ENCODE measurements at places on chromosomes 1 and 21.

DNA sequence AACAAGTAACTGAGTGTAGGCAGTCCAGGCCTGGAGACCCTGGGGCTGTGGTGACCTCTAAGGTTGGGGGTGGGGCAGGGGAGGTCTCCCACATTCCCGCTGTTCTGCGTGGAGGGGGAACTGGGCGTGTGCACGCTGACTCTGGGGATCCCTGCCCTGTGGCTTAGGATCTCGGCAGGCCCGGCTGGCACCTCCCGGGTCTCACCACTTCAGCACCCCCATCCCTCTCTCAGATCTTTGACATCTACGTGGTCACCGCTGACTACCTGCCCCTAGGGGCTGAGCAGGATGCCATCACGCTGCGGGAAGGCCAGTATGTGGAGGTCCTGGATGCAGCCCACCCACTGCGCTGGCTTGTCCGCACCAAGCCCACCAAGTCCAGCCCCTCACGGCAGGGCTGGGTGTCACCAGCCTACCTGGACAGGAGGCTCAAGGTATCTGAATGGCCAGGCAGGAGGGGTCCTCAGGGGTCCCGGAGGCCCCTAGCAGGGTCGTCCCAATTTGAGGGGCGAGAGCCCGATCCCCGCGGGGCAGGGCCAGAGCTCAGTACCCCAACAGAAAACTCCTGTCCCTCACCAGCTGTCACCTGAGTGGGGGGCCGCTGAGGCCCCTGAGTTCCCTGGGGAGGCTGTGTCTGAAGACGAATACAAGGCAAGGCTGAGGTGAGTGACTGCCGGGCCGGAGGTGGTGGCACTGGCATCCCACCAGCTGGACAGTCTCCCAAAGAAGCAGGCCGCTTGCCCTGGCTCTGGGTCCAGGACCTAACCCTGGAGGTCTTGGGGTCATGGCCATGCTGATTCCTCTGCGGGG, 68.7 kb downstream of the TRIM11 start:
- peak; percentile 13 for DNase-seq

GRCh38 chr1:160315359-160315758, 27.7 kb downstream of the COPA start:
- no peak for DNase-seq

DNA sequence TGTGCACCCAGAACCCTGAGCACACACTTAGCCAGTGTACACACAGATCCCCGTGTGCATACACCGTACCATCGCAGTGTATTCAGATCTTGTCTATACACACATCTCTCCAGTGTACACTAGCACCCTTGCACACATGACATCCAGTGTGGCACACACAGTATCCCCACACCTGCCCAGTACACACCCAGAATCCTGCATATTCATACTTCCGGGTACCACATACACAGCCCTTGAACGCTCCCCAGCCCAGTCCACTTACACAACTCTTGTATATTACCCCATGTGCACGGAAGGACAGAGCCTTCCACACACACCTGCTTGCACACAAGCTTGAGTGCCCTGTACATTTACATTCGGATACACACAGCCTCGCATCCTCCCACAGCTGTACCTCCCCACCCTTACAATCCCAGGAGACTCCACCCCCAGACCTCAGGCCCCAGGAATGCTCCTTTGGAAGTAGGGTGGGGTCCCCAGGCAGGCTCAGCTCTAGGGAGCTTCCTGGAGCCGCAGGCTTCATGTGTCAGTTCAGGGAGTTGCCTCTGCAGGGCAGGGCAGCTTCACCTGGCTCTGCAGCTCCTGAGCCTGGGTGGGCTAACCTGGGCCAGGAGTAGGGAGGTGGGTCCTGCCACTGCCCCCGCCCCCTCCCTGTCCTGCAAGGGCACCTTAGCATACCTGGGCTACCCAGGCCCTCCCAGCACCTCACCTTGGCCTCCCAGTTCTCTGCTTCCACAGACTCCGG, 46.2 kb downstream of the AHDC1 start:
- no peak for DNase-seq

- DNase-seq, result no peak
Observed at GRCh38 chr1:226104671-226105121, 42.2 kb downstream of the H3-3A start.

- no peak for DNase-seq
Observed at GRCh38 chr1:166988974-166989515, at the start of gene MAEL. Gene MAEL, plus strand, starts transcription at chr1:166989280. Its CDS starts 73 bp downstream, at chr1:166989353.

DNA sequence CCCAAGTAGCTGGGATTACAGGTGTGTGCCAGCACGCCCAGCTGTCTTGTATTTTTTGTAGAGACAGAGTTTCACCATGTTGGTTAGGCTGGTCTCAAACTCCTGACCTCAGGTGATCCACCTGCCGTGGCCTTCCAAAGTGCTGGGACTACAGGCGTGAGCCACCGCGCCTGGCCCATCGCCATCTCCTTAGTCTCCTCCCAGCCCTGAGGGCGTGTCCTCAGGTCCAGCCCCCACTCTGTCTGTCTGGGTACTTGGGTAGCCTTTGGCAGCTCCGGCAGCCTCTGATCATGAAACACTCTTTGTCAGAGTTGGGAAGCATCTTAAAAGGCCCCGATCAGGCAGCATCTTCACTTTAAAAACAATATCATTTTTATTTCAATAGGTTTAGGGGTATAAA, 90.3 kb upstream of the DISP3 start:
- DNase-seq, result no peak

- DNase-seq, result no peak
Observed at GRCh38 chr21:17334484-17334883, 178.4 kb upstream of the CXADR start.

- DNase-seq, result no peak
Observed at GRCh38 chr21:33991133-33991532, 75.5 kb upstream of the ATP5PO start.

DNA sequence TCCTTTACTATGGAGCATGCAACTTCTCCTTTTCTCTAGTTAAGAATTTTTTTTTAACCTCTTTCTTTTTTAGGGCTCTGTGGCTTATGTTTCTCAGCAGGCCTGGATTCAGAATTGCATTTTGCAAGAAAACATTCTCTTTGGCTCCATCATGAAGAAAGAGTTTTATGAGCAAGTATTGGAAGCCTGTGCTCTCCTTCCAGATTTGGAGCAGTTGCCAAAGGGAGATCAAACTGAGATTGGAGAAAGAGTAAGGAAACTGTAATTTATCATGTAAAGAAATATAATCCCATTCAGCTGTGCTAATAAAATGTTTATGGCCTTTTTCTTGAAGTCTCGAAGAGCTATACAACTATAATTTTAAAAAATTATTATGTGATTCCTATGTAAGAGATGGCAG, 70.1 kb downstream of the HSPA13 start:
- DNase-seq, result no peak

DNA sequence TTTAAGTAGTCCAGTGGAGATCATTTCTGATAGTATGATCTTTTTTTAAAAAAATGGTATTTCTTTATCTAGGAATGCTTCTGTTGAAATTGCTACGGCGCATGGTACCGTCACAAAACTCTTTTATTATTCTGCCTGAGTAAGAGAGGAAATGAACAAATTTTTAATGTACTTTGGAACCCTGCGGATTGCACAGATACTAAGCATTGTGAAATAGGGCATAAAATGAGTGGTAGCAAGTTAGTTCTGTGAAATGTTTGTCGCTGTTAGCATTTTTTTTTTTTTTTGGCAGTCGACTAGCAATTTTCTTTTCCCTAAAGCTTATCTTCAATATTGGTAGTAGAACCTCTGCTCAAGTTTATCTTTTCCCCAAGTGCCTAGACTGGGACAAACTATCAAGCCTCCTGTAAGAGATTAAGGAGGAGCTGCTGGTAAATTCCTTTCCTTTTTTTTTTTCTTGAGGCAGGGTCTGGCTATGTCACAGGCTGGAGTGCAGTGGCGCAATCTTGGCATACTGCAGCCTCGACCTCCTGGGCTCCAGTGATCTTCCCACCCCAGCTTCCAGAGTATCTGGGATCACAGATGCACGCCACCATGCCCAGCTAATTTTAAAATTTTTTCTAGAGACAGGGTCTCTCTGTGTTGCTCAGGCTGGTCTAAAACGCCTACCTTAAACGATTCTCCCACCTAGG, 2.2 kb downstream of the ITSN1 start:
- DNase-seq, result no peak

DNA sequence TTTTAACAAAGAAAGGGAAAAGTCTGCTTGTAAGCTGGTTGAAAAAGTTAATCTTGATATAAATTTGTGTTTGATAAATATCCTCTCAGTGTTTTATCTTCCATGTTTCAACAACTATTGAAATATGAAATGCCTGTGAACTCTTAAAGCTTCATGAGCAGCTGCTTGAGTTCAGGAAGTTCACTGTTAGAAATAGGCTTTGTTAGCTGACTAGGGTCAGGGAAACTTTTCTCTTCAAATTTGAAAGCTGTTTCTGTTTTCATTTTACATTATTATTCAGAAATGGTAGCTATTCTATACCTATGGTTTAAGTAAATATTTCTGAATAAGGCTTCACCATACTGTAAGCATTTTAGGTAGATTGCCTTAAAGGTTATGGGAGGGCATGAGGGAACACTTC, 191.7 kb downstream of the HS2ST1 start:
- DNase-seq, result no peak

DNA sequence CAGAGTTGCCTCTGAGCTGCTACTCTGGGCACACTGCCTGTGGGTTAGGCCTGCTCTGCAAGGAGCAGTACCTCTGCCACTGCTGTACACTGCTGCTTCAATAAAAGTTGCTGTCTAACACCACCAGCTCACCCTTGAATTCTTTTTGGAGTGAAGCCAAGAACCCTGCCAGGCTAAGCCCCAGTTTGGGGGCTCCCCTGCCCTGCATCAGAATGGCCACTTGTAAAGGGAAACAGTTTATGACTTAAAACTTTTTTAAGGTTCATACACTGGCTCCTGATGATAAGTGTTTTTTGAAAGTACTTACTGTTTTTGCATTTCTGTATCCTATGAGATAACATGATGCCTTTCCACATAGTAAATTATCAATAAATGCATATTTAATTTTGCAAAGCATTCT, 310.0 kb downstream of the LMO4 start:
- no peak for DNase-seq

DNA sequence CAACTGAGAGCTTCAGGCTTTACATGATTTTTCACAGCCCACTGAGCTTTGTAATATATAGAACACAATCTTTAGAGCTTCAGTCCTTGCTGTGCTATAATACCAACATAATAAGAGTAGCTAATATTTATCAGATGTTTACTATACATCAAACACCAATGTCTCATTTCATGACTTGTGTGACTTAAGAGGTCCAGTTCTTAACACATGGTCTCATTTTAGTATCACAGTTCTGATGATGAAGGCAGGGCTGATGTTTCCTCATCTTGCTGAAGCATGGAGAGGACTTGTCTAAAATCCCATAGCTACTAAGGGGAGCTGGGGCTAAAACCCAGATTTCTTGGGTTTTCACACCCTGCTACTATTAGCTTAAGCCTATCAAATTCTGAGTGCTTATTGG, 5.5 kb downstream of the MTR start:
- no peak for DNase-seq

DNA sequence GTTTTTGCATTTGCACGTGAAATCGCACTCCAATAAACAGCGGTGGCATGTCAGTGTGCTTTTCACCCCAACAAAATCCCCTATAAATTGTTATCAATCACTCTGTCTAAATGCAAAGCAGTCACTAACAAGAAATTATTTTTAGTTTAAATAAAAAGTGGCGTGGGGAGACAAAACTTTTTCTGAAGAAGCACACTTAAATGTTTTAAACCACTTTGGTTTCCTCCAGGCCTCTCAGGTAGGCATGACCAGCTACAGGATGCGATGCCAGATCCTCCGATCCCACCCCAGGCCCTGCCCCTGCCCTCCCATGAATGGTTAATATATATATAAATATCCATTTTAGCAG, 3.6 kb downstream of the FMO1 start:
- DNase-seq, result no peak

DNA sequence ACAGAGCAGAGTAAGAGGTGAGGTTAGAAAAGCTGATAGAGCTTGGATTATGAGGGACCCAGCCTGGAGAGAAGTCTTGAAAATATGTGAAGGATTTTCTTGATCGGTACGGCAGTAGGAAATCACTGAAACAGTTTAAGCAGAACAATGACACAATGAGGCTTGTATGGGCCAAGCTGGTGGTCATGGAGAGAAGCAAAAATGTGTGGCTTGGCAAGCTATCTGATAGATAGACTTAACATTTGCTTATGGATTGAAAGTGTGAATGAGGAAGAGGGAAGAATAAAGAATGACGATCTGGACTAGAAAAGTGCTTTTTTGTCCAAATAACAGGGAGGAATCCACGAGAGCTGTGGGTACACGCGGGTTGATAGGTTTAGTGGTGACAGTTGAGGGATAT, 15.4 kb upstream of the XPR1 start:
- no peak for DNase-seq

DNA sequence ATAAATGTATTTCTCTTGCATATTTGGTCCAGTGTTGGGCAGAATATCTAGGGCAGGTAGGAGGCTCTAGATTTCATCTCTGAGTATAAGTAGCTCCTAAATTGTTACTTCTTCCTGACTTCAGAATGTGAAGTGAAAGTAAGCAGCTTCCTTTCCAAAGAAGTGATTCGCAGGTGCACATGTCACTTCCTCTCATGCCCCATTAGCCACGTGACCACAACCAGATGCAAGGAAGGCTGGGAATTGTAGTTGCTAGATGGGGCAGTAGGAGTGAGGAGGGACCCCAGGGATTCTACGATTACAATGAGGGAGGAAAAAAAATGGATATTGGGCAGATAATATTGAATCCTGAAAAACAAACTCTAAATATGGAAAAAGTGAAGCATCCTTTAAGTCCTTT, 113.2 kb upstream of the CYYR1 start:
- no peak for DNase-seq

DNA sequence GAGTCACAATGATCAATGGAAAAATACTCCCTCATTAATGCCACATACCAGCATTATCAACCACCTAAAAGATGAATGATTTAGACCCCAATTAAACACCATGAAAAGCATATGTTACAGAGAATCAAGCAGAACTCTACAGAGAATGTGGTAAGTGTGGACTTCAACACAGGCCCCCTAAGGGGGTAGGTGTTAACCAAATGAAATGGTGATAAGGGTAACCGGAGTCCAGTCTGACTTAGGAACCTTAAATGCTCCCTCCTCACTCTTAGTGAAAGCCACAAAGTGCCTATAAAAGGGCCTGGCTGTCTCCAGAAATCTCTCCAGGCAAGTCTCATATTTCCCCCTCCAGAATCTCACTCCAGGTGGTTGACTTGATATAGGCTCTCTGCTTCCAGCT, 149.2 kb upstream of the FOXD3 start:
- DNase-seq, result no peak

GRCh38 chr1:209260136-209260535, 323.4 kb upstream of the CAMK1G start:
- no peak for DNase-seq

GRCh38 chr1:84330125-84330984, 28.8 kb downstream of the SAMD13 start:
- no peak for DNase-seq

DNA sequence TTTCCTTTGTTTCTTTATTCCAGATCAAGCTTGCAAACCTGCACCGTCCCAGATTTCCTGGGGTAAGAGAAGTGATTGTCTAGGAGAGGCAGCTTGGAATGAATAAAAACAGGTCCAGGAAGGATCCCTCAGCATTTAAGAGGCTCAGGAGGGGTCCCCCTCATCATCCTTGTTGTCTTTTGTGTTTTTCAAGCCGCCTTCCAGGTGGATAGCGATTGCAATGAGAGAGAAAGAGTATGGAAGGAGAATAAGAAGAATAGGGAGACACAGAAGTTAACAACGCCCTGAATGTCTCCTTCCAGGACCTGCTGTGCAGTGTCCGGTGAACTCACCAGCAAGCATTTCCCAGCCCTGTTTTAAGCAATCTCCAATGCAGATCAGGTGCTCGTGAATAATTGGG, 8.5 kb downstream of the ERG start:
- DNase-seq, result no peak

All from activated B cell treated with CpG ODN at 0.5 μM for 24 hours (primary cell).